ENCODE measurements at places on chromosomes 11 and 22.

GRCh38 chr22:41411021-41411851 lies 29.5 kb downstream of the TEF start:
- no peak for DNase-seq

DNA sequence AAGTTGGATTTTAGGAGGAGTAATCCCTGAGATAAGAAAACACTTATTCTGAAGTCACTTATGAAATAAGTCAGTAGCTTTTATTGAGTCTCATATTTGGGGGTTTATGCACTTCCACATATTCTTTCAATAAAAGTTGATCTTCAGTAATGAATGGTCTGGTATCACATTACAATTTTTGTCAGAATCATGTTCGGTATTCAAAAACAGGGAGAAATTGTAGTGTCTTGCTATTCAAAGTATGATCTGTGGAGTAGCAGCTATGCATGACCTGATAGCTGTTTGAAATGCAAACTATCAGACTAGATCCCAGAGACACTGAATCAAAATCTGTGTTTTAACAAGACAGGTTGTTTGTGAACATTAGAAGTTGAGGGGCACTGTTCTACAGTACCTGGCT lies 857.6 kb downstream of the METTL15 start:
- DNase-seq = no peak

GRCh38 chr11:72191961-72192381 lies at the start of gene FOLR1:
Gene FOLR1, plus strand, starts transcription at chr11:72192140. Its CDS starts 34 bp downstream, at chr11:72192174.
- no peak for DNase-seq

GRCh38 chr11:123700772-123701171 lies 40.7 kb downstream of the ZNF202 start:
- no peak for DNase-seq

DNA sequence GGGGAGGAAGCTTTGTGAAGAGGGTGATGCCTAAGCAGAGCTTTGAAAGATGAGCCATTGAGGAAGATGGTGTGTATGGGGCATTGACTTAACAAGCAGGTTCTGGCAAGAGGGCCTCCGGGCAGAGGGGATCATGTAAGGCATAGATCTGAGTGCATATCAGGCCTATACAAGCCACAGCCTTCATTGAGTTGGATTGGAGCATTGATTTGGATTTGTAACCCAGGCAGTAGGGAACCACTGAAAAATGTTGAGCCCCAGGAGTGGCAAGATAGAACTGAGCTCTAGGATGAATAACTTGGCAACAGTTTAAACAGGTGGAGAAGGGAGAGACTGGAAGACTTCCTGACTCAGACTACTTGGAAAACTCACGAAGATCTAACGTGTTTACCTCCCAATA lies 21.4 kb downstream of the PANX1 start:
- DNase-seq = no peak

- DNase-seq = no peak
Observed at GRCh38 chr11:66315921-66316811, 678 bp downstream of the CD248 start.

GRCh38 chr11:117816846-117817367 lies 7.6 kb downstream of the FXYD2 start:
- no peak for DNase-seq

- no peak for DNase-seq
Observed at GRCh38 chr11:33773404-33773986, 825 bp downstream of the FBXO3 start.

DNA sequence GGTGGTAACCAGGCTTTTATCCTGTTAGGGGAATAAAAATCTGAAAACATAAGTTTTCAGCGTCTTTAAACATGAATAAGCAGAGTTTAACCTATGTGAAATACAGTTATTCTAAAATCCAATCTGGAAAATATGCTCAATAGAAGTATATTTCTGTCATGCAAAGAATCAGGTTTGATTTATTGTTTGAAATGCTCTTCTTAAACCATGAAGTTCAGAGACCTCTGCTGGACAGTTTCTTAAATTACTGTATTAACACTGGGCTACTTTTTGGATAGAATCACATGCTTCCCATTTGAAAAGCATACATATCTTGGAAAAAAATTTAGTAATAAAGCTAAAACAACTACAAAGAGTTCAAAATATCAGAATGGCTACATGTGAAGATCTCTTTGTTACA lies 25.4 kb downstream of the APIP start:
- DNase-seq = no peak

DNA sequence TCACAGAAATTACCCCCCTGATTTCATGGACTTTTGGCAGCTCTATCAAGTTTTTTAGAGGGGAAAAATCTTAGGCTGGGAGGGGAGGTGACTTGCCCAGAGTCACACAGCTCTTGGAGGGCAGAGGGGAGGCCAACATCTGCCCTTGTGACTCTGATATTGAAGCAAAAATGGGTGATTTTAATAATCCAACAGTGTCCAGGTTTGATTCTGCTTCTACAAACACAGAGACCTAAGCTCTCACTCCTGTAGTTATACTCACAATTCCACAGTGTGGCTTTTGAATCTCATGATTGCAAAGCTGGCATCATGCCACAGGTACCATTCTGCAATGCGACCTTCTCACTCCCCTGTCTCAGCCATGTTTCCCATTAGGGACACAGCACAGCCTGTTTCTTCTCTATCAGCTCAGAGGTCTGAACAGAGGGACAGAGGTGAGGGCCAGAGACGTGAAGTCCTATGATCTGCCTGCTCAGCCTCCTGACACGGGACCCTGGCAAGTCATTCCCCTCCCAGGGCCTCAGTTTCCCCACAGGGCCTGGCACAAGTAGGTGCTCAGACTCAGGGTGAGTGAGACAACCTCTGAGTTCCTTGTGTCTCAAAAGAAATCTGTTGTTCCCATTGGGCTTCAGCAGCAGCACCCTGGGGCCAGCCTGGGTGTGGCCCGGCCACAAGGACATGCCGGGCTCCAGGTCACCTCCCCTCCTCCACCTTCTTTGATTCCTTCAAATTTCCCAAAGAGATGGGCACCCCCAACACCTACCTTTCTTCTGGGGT lies 766 bp downstream of the APOL2 start:
- DNase-seq = no peak

GRCh38 chr22:50016988-50017700 lies 4.6 kb upstream of the IL17REL start:
- DNase-seq = no peak

- DNase-seq = no peak
Observed at GRCh38 chr22:31308181-31308580, 15.9 kb upstream of the PIK3IP1 start.

GRCh38 chr11:36777311-36777710 lies 179.3 kb upstream of the RAG2 start:
- DNase-seq = no peak

DNA sequence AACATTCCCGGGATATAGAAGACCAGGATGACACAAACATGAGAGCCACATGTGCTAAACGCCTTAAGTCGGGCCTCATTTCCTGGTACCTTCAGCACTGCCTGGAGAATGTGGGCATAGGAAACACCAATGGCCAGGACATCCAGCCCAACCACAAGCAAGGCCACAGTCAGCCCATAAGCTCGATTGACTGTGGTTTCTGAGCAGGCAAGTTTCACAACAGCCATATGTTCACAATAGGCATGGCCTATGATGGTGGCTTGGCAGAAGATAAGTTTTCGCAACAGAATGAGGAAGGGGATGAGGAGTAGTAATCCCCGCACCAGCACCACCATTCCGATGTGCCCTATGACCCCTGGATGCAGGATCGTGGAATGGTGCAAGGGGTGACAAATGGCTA lies 26.9 kb upstream of the OR56A1 start:
- DNase-seq = no peak

DNA sequence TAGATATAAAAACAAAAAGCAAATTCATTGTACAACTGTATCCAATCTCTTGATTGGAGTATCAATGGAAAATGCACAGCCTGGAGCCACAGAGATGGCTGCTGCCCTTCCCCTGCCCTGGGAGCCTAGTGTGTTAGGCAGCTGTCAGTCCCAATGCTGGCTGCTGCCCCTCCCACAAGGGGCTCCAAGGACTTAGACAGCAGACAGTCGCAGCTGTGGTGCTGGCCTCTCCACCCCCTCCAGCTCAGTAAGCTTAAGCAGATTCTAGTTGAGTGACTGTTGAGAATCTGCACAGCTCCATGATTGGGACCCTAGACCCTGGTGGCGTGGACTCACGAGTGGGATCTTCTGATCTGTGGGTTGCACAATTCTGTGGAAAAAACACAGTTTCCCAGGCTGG lies 1511.2 kb downstream of the FAM181B start:
- DNase-seq = no peak

DNA sequence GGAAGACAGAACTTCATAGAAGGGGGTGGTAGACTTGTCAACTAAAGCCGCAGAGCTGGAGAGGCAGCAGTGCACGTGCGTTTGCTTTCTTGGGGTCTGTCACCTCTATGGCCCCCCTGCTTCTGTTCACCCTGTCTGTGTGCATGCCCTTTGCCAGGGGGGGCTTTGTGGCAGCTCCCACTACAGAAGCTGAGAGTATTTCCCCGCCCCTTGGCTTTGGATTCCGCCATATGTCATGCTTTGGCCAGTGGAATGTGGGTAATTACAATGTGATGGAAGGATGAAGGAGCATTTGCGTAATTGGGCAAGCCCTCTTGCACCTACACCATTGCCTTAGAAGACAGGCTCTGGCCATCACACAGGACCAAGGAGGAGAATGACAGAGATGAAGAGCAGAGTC lies 153.0 kb downstream of the MPPED1 start:
- DNase-seq = no peak

DNA sequence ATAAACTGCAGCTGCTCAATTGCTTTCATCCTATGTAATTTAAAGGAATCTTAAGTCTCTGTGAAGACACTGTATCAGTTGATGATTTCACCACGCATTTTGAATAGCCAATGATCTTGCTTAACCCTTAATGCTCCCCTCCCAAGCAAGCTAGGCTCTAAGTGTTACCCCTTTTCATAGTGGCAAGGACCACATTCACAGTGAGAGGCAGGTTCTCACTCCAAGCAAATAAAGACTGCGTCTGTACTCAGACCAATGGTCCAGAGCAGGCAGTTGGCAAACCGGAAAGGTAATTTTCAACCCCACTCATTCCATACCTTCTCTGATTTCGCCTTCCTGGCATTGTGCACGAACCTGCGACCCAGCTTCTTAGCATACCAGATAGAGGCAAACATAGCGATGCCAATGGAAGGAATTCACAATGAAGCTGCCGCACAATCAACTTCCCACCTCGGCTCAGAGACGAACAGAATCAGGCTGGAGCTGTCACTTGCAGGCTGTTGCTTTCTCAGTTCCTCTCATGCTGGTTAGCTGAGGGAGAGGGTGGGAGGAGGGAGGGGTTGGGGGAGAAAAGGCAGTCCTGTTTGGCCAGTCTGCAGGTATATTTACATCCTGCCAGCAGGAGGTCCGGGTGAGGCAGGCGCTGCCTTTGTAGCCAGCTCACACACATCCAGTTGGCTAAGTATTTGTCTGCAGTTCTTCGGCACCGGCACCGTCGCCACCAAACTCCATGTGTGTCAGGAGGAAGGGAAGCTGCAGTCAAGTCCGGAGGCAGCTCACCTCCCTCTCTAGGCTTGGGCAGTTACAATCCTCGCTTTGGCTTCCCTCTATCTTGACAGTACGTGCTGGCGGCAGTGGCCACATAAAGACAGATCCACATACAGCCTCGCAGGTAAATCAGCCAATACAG lies 1151.2 kb upstream of the CCDC90B start:
- no peak for DNase-seq

DNA sequence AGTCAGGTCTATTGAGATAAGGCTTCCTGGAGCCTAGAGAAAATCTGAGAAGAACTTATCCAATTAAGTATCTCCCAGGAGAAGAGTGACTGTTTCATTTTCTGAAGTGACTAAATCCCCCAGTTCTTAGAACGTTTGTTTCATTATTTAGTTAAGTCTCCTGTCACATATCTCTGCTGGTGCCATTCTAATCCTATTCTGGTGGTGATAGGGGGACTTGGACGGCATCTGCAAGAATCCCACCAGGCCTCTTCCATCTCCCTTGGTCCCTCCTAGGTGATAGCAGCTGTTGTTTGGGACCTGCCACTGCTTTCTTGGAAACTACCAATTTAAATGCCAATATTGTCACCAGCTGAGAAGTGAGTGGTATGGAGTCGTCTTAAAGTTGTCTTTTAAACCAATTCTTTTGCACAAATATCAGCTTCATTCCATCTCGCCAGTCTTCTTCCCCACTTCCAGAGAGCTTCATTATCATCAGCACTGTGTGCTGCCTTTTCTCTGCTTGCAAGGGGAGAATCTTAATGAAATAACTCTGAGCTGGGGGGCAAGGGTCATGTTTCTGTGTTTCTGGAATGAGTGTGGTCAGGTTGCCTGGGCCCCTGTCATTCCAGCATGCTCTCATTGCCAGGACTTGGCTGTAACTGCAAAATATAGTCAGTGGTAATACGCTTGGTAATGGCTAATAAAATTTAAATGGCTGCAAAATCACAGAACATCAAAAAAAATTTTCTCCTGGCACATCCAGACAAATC lies 104.8 kb downstream of the LDLRAD3 start:
- no peak for DNase-seq

- DNase-seq = no peak
Observed at GRCh38 chr11:6705905-6706535, 22.9 kb upstream of the MRPL17 start.

GRCh38 chr11:38553148-38553547 lies 1955.1 kb upstream of the RAG2 start:
- DNase-seq = peak; percentile 72

- peak; percentile 89 for DNase-seq
Observed at GRCh38 chr11:61495801-61496601, 12.5 kb upstream of the LRRC10B start.

DNA sequence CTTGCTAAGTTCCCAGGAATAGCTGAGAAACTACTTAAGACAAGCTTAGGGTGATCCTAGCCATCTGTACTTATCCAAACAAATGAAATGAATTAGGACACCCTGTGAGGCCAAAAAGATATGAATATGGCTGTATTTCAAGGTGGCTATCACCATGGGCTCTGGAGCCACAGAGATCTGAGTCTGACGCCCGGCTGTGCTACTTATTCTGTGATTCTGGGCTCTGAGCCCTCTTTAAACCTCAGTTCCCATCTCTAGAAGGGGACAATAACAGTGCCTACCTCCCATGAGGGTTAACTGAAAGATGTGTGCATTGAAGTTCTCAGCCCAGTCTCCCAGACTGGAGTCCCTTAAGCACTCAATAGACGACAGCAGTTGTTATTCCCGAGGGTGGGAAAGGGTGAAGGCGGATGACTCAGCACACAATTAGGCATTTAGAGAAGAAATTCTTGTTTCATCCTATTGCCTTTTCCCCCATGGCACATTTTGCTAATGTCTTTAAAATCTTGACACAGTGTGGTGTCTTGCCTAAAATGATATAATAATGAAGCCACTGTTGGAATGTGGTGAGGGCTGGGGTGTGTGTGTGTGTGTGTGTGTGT lies 132.5 kb downstream of the ADAMTS15 start:
- no peak for DNase-seq

- no peak for DNase-seq
Observed at GRCh38 chr22:32622004-32622743, 147.6 kb downstream of the FBXO7 start.

DNA sequence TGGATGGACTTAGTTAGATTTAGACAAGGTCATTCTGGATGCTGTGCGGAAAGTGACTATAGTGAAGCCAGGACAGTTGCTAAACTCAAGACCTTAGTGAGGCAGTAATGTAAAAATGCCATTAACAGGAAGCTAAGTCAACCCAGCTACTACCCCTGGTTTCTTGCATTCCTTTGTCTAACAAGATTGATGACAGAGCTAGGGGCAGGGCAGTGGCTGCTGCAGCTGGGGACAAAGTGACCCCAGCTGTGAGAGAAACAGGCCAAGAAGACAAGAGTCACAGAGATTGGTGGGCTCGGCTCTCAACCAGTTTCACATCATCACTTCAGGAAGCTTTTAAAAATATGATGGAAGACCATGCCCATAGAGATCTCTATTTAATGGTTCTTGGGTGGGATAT lies 110.4 kb upstream of the POU2AF2 start:
- DNase-seq = no peak
